ENCODE measurements at places on chromosomes 11 and 22. TPM values are rescaled to one million over a fixed set of nuclear protein-coding genes. Genes with fewer than 3 reads are reported as not detected.
A peak's percentile ranks its signal among the peaks of the same experiment; 100 is the strongest.

HRAS gene
- 39.8 TPM for total RNA-seq

OAF gene
- 1.2 TPM for total RNA-seq

OR56A1 gene
- total RNA-seq: not detected

MRGPRX2 gene
- not detected for total RNA-seq

INS gene
- not detected for total RNA-seq

DNA sequence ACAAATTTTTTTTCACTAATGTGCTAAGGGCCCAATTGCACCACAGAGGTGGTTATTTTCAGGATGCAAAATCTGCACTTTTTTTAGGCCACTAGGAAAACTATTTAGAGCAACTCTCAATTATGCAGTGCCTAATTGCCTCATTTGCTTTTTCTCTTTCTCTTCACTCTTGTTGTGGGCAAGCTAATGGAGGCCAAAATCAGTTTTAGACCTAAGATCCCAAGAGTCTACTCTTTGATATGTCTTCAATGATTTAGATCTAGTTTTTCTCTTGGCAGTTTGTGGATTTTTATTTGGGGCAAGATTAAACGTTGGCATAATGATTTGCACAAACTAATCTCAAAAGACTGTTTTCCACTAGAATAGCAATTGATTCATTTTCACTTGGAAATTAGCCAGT, 1996.9 kb downstream of the LRRC4C start:
- no peak for DNase-seq

DNA sequence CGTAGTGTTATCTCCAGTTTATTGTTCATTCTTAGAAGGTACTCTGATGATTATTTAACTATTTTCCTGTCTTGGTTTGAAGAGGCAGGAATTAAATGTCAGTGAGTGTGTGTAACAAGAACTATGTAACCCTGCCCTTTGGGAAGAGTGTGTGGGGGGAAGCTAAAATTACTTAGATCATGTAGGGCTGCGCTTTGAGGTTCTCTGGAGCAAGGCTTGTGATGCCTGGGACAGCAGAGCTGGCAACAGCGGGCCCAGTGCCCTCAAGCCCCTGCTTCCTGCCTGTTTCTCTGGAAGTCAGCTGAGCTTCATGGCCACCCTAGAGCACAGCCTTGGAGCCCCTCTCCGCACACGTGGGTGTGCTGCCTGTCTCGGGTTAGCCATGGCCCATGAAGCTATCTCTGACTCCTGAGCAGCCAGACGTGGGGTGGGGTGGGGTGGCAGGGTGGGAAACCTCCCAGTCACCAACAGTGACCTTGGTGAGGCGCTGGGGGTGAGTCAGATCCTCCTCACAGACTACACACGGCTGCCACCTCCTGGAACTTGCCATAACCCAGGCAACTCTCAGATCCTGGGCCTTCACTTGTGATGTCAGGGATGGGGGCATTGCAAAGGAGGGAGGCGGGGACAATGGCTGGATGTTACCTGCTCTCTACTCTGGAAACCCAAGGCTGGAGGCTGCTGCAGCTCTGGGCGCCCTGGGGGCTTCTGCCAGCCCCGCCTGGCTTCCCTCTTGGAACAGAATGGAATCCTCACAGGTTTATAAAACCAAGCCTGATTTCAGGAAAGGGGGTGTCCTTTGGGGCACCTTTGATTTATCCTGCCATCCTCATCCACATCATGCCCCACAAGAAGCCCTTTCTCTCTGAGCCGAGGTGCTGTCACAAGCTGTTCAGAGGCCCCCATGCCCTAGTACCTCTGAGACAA, 88.6 kb downstream of the SNX19 start:
- DNase-seq: peak; percentile 47

- DNase-seq: no peak
Measured at GRCh38 chr11:129910360-129910759, 15.0 kb upstream of the NFRKB start.

GRCh38 chr11:95698676-95699557, 90.7 kb downstream of the FAM76B start:
- DNase-seq: no peak

DNA sequence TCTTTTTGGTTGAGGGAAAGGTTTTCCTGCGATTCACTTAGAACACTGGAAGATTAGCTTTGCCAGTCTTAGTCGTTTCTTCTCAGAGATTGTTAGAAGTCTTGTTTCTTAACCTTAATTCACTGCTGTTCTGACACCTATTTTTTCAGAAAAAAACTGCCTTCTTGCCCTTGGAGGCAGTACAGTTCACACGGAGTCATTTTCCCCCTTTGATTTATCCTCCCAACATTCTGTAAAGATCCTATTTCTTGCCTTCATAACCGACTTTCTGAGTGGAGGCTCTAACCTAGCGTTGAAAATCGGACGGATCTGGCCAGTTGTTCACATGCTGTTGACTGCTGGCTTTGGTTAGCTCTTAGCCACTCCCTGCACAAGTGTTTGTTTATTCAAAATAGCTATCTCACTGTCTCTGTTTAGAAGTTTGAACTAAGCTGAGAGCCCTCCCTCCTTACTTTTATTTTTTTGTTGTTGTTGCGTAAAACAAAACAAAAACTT, 737 bp downstream of the BCL2L13 start:
- no peak for DNase-seq

DNA sequence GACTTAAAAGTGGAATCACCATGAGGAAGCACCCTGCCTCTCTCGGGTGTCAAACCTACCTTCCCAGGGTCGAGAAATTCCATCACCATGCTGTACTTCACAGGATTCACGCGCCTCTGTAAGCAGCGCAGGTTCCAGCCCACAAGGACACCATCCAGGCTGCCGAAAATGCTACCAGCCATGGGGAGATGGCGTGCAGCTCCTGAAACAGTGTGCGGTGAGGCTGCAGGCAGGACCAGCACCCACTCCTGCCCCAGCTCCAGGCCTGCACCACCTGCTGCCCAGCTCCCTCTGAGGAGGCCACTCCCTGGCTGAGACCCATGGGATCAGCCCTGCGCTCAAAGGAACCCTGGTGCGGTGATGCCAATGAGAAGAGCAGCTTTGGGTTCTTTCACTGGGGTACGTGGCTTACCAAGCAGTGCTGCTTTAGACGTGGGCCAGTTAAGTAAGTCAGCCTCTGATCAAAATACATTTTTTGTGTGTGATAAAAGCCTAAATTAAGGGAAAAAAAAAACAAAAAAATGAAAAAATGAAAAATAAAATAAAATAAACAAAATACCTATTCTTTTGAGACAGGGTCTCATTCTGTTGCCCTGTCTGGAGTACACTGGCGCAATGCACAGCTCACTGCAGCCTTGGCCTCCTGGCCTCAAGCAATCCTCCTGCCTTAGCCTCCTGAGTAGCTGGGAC, 115.4 kb downstream of the MED15 start:
- no peak for DNase-seq

DNA sequence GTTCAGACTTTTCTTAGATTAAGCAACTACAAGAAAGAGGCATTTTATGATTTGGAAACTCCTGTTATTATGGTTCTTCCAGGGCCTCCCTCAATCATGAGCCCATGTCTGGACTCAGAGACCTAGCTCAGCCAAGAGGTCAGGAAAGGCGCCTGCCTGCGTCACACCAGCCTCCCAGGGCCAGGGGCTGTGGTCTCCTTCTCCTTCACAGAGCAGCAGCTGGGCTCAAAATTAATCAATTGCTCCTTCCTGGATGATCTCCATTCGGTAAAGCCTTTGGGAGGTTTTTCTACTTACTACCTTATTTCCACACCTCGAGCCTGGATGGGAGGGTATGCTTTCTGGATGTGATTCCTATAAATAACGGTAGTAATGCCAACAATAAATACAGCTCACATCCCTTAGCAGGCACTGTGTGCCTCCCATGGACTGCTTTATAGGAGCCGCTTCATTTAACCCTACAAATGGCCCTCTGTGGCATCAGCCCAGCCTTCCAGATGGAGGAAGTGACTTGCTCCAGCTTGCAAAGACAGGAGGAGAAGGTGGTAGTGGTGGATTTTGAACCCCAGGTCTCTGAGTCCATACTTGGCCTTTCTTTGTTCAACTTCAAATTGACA, 1445.6 kb downstream of the TBC1D22A start:
- no peak for DNase-seq

DNA sequence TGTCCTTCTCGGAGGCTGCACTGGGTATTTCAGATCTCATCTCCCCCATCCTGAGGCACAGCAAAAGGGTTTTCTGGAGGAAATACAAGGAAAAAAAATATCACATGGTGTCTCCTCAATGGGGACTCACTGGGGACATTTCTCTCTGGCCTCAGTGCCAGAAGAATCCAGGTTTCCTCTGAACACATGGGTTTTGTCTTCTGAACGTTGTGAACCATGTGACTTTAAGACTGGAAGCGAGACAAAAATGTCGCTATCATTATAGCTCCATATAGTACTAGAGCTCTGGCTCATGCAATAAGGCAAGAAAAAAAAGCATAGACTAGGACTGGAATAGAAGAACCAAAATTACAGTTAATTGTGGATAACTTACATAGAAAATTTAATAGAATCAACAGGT, 44.9 kb upstream of the RFPL3 start:
- DNase-seq: no peak

DNA sequence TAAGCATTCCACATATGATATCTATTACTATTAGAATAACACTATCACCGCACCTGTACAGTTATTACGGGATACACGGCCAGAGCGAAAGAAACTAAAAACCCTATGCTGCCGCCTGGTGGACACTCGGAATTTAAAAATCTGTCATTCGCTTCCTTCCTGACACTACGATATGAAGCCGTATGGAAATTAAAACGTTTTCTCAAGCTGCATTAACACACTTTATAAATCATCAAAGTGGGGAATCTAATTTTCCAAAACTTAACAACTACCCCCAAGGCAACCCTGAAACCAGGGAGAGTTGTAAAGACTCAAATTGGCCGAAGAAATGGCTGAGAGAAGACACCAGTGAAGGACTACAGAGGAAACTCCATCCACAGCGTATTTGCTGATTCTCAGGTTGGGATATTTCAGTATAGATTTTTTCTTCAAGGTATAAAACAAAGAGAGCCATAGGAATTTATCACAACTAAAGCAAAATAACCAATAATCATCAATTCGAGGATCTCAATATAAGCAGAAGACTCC, 1.4 kb downstream of the CCDC73 start:
- peak; percentile 75 for DNase-seq

DNA sequence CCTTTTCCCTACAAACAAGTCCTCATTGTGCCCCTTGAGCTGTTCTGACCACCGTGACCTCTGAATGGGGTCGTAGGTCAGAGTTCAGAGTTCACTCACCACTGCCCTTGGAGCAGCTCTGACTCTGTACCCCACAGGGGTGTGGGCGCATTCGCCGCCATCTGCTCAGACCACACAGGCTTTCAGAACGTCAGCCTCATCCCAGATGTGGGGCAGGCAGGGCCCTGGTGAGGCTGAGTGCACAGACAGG, 14.8 kb upstream of the MUC5B start:
- DNase-seq: no peak

GRCh38 chr11:91654686-91655085, 569.9 kb upstream of the FAT3 start:
- no peak for DNase-seq

DNA sequence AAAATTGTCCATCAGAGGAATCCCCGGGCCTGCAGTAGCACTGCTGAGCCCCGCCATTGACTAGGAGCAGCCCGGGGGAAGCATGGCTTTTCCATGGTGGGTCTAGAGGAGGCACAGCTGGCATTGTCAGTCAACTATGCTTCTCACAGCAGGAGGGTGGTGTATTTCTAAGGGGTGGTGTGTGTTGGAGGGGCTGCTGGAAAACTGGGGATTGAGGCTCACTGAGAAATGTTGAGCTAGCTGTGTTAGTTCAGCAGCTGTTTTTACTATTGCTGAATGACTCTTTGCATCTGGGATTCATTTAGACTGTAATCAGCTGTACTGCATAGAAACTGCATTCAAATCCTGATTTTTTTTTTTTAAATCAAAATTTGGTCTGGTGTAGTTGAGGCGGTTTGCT, 5.6 kb downstream of the DDX10 start:
- no peak for DNase-seq

DNA sequence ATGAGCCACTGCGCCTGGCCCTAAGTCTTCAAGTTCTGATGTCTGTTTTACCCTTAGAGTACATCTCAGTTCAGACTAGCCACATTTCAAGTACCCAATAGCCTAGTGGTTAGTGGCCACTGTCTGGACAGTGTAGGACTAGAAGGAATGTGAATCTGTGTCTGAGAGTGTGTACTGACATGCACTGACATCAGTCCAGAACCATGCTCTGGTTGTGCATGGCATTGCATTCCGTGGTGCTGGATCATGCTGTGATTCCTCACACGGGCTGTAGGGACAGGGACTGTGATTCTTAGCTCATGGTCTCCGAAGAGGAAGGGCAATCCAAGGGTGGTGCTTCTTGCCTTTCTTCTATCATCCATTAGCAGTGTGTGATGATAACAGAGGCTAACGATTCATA, 41.1 kb downstream of the AMOTL1 start:
- DNase-seq: no peak

DNA sequence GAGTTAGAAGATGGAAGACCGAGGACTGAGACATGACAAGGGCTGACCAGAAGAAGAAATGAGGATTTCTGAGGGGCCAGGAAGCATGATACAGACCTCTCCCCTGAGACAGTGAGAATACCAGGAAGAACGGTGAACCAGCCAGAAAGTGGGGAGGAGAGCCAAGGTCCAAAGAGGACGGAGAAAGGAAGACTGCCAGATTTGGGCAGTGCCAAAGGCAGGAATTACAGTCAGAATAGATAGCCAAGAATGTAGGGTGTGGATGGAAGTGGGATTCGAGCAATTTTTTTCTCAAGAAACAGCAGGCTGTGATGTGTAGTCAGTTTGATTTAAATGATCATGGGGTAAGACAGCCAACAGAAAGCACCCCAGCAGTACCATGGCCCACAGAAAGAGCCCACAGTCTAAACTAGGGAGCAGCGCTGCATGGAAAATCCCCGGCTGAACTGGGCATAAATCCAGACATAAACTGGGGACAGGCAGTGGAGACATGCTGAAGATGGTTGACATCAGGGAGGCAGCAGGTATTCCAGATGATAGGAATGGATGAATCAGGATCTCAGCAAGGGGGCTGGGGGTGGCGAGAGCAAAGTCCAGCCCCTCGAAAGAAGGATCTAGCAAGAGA, 67.3 kb upstream of the BARX2 start:
- DNase-seq: no peak

GRCh38 chr11:125372911-125373310, 123.2 kb downstream of the FEZ1 start:
- DNase-seq: no peak

GRCh38 chr22:43191831-43192230, 4.9 kb upstream of the TTLL12 start:
- no peak for DNase-seq

DNA sequence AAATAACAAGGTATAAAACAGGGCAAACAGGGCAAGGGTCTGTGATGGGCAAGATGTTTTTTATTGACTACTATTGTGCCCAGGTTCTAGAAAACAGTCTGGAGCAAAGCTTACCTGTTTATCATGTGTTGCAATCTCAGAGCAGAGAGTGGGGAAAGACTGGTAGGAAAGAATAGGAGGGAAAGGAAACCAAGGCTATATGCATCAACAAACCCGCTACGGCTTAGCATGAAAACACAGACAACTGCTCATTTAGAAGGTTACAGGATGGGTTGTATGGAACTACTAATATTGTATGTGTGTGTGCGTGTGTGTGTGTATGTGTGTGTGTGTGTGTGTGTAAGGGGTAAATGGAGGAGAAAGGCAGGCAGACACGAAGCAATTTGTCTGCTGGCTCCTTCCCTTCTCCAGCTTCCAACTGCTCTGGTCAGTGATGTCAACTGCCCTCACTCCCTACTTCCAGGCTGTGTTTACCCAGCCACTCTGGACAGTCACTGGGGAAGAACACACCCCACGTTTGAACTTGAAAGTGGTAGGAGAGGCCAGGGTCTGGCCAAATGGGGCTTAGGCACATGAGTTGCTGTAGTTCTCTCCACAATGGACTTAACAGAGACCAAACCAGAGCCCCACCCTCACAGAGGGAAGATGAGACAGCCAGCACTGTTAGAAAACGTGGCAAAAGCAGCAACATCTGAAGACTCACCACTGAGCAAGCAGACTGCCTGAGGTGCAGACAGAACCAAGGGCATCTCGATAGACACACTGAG, 47.0 kb downstream of the GAB2 start:
- no peak for DNase-seq
